ENCODE measurements at places on chromosomes 6 and 20. TPM values are rescaled to one million over a fixed set of nuclear protein-coding genes. Genes with fewer than 3 reads are reported as not detected.

Gene DOK5
- total RNA-seq = not detected

Gene CCDC28A
- total RNA-seq = 14.6 TPM

GRCh38 chr6:124703541-124703940 lies 258.7 kb upstream of the RNF217 start:
- DNase-seq = no peak

DNA sequence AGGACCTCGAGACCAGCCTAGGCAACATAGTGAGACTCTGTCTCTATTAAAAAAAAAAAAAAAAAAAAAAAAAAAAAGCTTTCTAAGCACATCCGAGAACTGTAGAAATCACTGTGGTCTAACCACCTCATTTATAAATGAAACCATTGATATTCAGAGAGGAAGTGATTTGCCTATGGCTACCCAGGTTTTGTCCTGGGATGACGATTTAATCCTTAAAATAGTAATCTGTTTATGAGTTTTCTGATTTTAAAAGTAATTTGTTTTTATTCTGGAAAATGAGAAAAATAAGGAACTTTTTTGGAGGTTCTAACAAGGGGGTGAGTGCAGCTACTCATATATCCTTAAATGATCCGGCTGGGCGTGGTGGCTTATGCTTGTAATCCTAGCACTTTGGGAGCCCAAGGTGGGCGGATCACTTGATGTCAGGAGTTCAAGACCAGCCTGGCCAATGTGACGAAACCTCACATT lies 6.5 kb upstream of the BTN3A2 start:
- DNase-seq = no peak
